ENCODE measurements at places on chromosomes 6 and 20.

- DNase-seq = no peak
These were observed 210.1 kb upstream of the FUT9 start for GRCh38 chr6:95805699-95806098.

- DNase-seq = no peak
These were observed 29.5 kb downstream of the ALDH8A1 start for GRCh38 chr6:134920422-134920821.

GRCh38 chr20:58552366-58552934 is 37.3 kb upstream of the APCDD1L start:
- no peak for DNase-seq

GRCh38 chr6:136774228-136775041 is 17.8 kb downstream of the MAP3K5 start:
- DNase-seq = no peak

DNA sequence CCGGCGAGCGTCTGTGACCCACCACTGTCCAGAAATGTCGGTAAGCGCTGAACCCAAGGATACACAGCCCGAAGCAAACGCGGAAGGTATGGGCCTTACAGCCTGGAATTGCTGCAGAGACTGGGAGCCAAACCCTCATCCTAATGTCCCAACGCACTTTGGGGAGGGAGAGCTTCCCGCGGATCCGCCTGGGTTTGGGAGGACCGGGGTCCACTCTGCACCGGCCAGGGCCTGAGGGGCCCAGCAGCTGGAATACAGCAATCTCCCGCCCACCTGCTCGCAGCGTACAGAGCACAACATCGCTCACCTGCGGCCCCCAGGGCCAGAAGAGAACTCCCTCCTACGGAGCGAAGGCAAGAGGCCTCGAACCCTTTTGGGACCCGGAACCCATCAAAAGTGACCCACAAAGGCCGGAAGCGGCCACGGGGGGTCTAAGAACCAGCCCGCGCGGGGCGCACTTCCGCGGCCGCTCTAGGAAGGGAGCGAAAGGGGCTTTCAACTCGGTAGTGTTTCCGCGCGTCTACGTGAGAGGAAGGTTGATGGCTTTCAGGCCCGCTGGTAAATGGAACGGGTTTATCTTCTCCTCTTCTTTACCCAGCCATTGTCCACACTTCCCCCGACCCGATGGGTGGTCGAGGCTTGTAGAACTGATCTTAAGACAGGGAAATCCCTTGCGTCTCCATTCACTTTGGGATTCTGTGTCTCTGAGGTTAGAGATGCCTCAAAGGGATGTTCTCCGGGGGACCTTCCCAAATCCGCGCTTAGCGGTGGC is at the start of gene ZSCAN12:
Gene ZSCAN12, minus strand, starts transcription at position 398 of the 772 bp plus-strand sequence. CDS start 1,342 bp downstream, outside the sequence.
- DNase-seq = no peak

- no peak for DNase-seq
These were observed 116.4 kb upstream of the SGK1 start for GRCh38 chr6:134434019-134434942.

DNA sequence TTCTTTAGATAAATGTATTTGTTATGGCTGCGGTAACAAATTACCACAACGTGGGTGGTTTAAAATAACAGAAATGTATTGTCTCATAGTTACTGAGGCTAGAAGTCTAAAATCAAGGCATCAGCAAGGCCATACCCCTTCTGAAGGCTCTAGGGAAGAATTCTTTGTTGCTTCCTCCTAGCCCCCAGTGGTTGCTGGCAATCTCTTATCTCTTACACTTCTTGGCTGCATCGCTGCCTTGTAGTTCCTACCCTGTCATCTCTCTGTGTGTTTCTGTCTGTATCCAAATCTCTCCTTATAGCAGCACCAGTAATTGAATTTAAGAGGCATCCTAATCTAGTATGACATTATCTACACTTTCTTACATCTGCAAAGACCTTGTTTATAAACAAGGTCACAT is 534.7 kb downstream of the PHF3 start:
- no peak for DNase-seq

DNA sequence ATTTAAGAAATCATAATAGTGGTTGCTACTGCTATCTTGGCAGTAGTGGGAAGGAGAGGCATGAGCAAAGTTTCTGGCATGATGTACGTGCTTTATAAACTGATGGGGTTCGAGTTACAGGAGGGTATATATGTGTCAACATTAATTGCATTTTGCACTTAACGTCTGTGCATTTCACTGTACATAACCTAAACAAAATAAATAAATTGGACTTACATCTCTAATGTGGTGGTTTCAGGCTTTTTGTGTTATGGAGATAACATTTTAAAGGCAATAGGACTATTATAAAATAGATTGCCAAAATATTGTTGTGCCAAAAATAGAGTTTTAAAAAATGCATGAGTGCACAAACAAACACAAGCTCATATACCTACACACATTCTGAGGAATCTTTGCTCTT is 1001.1 kb upstream of the GJE1 start:
- DNase-seq = no peak

- DNase-seq = no peak
These were observed 38.1 kb downstream of the SYNE1 start for GRCh38 chr6:152598901-152599537.

GRCh38 chr20:62914970-62915457 is 11.3 kb downstream of the DIDO1 start:
- no peak for DNase-seq

GRCh38 chr6:27897580-27898206 is 14.5 kb downstream of the OR2B2 start:
- no peak for DNase-seq

DNA sequence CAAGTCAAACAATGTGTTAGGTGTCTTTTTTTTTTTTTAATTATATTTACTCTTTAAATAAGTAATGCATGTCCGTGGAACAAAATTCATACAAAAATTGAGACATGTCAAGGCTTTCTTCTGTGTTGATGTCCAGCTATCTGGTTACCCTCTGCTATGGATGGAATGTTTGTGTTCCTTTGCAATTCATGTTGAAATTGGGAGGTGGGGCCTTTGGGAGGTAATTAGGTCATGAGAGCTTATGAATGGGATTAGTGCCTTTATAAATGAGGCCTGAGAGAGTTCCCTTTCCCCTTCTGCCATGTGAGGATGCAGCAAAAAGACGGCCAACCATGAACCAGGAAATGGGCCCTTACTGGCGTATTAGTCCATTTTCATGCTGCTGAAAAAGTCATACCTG is 83.1 kb upstream of the KCNG1 start:
- no peak for DNase-seq

DNA sequence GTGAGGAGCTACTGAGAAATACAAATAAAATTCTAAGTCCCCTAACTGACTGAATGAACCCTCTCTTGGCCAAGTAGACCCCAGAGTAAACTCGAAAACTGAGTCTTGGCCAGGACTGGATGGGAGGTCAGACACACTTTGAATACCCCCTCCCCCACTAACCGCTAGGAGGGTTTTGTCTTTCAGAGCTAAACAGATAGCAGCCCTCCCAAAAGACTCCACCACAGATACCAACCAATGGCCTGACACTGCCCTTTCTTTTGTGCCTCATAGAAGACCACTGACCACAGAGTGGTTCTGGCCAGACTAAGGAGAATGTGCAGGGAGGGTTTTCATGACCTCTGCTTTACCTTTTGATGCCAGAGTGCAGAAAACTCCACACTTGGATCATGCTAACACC is 42.1 kb downstream of the SPACA1 start:
- DNase-seq = no peak

DNA sequence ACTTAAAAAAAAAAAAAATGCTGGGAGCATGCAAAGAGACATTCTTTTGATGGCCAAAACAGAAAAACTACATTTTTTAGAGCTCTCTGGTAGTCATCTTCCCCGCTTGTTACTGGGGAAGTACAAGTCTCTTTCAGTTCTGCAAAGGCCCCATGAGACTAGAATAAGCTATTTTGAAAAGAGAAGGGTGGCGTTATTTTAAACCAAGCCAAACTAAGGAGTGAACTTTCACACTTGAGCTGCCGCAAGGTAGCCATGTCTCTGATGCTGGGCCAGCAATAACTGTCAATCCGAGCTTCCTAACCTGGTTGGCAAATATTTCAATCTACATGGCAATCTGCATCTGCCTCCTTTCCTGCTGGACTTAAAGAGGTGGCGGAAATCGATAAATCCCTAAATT is 96.7 kb downstream of the L3MBTL3 start:
- DNase-seq = no peak

DNA sequence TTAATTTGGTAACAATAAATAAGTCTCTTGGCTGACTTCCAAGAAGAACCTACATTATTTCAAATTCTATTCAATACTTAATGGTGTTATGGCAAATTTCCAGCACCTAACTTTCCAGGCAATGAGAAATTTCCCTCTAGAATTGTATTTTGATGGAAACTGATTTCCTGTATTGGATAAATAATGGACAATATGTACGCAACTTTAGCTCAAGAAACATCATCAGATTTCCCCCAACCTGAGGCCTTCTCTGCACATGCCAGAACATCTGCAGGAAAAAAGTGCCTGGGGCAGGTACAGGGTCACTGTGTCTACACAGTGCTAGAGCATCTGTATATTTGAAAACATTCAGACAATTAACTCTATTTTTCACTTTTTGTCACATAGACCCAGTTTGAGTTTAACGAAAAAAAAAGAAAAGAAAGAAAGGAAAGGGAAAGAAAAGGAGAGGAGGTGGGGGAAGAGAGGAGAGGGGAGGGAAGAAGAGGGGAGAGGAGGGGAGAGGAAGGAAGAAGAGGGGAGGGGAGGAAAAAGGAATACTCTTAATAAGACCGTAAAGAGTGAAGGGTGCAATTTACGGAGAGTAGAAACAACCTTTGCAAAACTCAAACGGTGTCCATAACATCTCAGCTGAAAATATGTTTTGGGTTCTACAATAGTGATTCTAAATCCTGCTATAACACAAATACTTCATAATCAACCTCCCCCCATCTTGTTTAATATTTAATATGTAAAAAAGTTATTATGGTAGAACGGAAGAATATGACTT is 130.0 kb downstream of the TSHZ2 start:
- no peak for DNase-seq

DNA sequence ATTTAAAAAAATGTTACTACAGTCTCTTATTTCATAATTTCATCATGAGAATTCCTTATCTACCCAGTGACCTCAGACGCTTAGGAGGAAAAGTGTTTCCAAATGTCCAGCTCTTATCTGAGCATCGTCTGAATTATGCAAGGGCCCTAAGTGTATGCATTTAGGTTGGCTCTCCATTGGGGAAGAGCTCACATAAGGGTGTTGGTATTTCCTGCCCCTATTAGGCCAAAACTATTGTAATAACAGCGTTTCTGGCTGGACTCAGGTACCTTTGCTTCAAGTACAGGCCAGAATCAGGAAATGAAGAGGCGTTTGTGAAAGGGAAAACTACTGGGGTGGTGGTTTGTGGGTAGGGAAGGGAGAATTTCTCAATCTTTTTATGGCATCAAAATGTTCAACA is 40.4 kb upstream of the SGK1 start:
- DNase-seq = no peak

DNA sequence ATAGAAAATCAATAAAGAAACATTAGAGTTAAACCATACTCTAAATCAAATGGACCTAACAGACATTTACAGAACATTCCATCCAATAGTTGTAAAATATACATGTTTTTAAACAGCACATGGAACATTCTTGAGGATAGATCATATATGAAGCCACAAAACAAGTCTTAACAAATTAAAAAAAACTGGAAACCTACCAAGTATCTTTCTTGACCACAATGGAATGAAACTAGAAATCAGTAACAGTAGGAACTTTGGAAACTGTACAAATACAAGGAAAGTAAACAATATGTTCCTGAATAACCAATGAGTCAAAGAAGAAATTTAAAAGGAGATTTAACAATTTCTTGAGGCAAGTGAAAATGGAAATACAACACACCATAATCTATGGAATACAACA is 91.2 kb upstream of the GLP1R start:
- no peak for DNase-seq

GRCh38 chr6:3312604-3313231 is 54.0 kb downstream of the PSMG4 start:
- DNase-seq = no peak

DNA sequence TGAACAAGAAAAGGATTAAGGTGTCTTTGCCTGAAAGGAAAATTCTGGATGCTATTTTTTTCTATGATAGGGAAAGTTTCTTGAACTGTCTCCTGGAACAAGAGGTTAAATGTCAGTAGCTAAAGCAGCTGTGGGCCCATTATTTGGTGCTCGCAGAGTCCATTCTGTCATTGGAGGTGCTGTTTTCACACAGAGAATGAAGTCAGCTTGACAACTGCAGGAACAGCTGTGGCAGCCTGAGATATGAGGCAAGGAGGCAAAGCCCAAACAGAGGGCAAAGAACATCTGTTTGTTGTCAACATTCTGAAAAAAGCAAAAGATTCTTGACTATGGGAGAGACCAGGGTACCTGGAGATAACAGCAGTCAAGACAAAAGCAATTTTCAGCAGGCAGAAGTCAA is 548.2 kb downstream of the KIF16B start:
- DNase-seq = no peak

- no peak for DNase-seq
These were observed 181.2 kb downstream of the DTNBP1 start for GRCh38 chr6:15481390-15482291.

GRCh38 chr20:19943061-19943521 is 74.1 kb upstream of the NAA20 start:
- no peak for DNase-seq

DNA sequence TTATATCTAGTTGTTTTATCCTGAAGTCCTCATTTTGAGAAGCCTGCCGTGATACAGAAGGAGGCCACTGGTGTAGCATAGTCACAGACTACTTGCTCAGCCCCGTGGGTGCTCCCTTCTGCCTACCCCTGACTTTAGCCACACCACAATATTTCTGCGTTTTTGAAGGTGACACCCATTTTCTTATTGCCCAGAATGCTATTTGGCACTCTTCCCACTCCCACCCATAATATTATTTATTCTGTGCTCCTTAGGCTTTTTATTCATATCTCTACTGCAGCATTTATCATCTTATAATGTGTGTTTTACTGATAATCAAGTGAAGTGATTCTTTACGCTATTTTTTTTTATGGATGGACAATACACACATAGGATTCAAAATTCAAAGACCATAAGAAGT is 107.3 kb downstream of the OR2B2 start:
- DNase-seq = no peak

DNA sequence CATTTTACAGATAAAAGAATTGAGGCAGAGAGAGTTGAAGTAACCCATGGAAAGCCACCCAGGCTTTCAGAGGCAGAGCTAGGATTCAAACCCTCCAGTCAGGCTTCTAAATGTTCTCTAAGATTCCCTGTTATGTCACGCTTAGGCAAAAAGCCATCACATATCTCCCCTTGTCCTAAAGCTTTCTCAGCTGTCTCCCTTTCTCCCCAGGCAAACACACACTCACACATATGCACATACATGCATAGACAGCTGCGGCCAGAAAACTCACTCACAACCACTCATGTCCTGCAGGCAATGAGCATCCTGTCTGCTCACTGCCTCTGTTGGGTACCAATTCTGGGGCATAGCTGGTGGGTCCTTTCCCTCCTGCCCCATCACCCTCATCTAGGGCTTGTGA is 595.9 kb upstream of the CHD6 start:
- no peak for DNase-seq

DNA sequence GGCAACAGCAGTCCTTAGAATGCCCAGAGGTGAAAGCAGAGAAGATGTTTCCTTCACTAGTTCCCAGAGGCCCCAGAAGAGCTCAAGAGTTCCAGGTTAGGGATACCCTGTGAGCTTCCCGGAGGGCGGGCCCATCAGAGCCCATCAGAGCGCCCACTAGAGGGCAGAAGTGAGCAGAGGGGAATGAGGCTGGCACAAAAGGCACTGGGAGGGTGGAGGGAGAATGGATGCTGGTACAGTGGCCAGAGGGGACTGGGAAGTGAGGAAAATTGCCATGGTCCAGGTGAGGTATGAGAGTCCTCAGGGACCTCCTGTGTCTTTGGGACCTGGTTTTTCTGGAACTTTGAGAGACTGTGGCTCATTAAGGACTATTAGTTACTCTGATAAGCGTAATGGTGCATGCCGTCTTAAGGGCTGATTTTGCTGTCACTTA is 57.3 kb downstream of the LINC00237 start:
- no peak for DNase-seq

All from T1000 (cell line).